ENCODE measurements at places on chromosomes 12 and 14.

DNA sequence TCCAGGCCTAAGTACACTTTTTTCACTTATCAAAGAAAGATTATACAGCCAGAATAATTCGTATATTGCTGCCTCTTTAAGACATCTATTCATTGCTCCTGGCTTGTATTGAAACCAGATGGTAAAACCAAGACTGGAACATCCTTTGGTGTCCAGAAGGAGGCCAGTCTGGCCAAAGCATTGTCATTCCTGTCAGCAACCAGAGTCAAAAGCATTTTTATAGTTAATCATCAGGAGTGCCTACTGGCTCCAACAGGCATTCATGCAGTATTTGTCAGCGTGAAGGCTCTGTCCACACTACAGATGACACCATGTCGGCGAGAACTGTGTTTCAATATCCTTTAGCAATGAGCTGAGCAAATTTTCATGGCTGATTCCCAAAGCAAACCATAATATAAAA, 118.0 kb upstream of the G2E3 start:
- no peak overlapping the region for H3K27ac ChIP-seq
- H3K36me3 ChIP-seq: no peaks in the 10 kb centered on the region
- DNase-seq: no peak
- H3K27me3 ChIP-seq: no peaks in the 10 kb centered on the region
- H3K4me1 ChIP-seq: no peaks in the 10 kb centered on the region

DNA sequence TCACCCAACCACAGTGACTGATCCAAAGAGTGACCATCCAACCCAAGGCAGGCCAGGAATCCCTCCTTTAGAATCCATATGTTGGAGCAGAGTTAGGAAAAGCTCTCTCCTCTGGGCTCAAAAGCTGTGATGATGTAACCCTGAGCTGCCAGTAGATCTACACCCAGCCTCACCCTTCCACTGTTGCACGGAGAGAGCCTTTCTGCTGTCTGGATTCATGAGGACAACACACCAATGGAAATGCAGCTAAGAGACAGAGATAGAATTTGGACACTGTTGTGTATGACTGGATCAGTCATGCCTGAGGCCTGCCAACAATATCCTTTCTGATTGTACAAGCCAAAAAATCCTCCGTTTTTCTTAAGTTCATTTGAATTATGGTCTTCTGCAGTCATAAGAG, 4.4 kb upstream of the OR6J1 start:
- no peak overlapping the region for H3K27ac ChIP-seq
- H3K4me3 ChIP-seq: no peak overlapping the region
- peaks cover 2% of the 10 kb centered on the region for H3K4me1 ChIP-seq
- DNase-seq: no peak
- no peaks in the 10 kb centered on the region for H3K36me3 ChIP-seq

DNA sequence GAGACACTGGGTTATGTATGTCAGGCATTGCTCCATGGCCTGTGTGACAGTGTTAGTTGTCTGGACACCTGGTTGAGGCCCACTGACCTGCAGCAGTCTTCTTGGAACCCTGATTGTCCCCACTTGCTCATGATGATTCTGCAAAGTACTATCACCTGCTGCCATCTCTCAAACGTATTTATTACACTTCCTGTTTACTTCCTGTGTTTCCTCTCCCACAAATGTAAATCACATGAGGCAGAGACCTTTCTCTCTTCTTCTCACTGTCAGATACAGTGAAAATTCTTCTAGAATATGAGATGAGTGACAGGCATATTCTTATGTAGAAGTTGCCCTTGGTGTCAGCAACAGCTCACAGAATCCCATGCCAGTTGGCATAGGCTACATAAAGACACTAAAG, 186.9 kb upstream of the CNTN1 start:
- H3K27me3 ChIP-seq: no peaks in the 10 kb centered on the region
- no peak for DNase-seq
- H3K4me3 ChIP-seq: no peak overlapping the region

GRCh38 chr14:105836730-105837129, 310.3 kb downstream of the TMEM121 start:
- H3K4me1 ChIP-seq: no peaks in the 10 kb centered on the region
- H3K27ac ChIP-seq: no peak overlapping the region
- no peak for DNase-seq
- no peak overlapping the region for H3K4me3 ChIP-seq
- no peaks in the 10 kb centered on the region for H3K36me3 ChIP-seq
- no peaks in the 10 kb centered on the region for H3K27me3 ChIP-seq

DNA sequence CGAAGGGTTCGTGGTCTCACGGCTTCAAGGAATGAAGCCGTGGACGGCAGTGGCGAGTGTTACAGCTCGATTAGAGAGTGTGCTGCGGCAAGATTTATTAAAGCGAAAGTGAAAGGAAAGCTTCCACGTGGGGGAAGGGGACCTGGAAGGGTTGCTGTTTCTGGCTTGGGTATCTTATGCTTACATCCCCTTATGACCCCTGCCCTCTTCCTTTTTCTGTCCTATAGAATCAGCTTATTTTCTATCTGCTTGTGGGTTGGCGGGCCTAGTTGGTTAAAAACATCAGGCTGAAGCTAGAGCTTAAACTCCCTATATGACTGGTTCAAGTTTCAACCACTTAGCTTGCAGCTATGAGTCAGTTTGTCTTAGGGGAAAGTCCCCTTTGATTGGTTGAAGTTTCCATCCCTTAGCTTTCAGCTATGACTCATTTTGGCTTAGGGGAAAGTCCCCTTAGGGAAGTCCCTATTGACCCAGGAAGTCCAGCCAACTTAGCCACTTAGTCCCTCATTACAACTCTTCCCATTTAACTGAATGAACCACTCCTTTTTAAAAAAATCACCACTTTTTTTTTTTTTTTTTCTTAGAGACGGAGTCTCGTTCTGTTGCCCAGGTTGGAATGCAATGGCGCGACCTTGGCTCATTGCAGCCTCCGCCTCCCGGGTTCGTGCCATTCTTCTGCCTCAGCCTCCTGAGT, 1494.7 kb upstream of the TMEM132C start:
- H3K4me1 ChIP-seq: no peaks in the 10 kb centered on the region
- H3K27me3 ChIP-seq: no peaks in the 10 kb centered on the region
- no peak overlapping the region for H3K27ac ChIP-seq
- no peak for DNase-seq
